ENCODE measurements at places on chromosomes 4 and X. TPM values are rescaled to one million over a fixed set of nuclear protein-coding genes. Genes with fewer than 3 reads are reported as not detected.

SAT1 gene
- total RNA-seq = 389 TPM

GRCh38 chrX:111411557-111411956 lies 435 bp downstream of the DCX start:
- DNase-seq = no peak
- no peak overlapping the region for H3K4me3 ChIP-seq
- H3K4me1 ChIP-seq = no peaks in the 10 kb centered on the region
- H3K36me3 ChIP-seq = no peaks in the 10 kb centered on the region
- H3K27me3 ChIP-seq = no peaks in the 10 kb centered on the region

- H3K4me1 ChIP-seq = no peaks in the 10 kb centered on the region
- H3K27ac ChIP-seq = no peak overlapping the region
- no peaks in the 10 kb centered on the region for H3K27me3 ChIP-seq
- no peak for DNase-seq
These were observed 542.3 kb upstream of the GRIA3 start for GRCh38 chrX:122641826-122642225.

DNA sequence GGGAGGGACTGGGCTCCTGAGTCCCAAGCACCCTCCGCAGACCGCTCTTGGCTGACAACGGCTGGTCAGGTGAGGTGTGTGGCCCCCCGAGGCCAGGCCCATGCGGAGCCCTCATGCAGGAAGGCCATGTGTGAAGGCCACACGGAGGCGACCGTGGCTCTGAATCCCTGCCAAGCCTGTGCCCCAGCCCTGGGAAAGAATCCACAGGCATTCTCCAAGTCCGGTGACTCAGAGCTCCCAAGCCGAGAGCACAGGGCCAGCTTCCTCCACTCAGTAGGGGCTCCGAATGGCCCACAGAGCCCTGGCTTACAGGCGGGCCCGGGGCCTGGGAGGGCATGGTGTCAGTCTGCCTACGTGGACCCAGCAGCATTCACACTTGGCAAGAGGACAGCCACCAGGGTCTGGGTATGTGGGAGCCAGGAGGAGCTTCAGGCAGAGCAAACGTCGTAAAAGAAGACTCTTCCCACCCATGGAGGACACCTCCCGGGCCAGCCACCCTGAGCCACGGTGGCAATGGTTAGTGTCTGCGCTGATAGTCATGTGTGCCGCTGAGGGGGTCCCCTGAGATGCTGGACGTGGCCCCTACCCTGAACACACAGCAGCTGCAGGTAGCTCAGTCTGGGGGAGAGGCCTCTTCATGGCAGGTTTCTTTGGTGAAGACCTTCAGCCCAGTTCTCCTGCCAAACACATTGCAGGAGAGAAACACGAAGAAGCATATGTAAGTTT lies 105.7 kb downstream of the PSAPL1 start:
- DNase-seq = no peak
- H3K27me3 ChIP-seq = no peaks in the 10 kb centered on the region
- H3K36me3 ChIP-seq = no peaks in the 10 kb centered on the region
- no peak overlapping the region for H3K27ac ChIP-seq
- peaks cover 41% of the 10 kb centered on the region for H3K4me1 ChIP-seq
- no peak overlapping the region for H3K4me3 ChIP-seq

DNA sequence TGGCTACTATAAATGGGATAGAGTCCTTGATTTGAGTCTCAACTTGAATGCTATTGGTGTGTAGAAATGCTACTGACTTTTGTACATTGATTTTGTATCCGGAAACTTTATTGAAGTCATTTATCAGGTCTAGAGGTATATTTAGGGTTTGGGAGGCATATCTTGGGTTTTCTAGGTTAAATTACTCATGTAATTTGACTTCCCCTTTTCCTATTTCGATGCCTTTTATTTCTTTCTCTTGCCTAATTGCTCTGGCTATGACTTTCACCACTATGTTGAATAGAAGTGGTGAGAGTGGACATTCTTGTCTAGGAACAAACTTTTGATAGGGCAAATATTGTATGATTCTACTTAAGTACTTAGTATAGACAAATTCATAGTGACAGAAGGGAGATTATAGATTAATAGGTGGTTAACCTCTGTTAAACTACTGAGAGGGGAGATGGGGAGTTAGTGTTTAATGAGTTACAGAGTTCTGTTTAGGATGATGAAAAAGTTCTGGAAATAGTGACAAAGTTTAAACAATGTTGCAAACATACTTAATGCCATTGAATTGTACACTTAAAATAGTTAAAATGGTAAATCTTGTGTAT lies 22.8 kb upstream of the HSPA4L start:
- H3K36me3 ChIP-seq = no peaks in the 10 kb centered on the region
- no peak overlapping the region for H3K4me3 ChIP-seq
- H3K4me1 ChIP-seq = no peaks in the 10 kb centered on the region
- DNase-seq = no peak
- no peaks in the 10 kb centered on the region for H3K27me3 ChIP-seq
